ENCODE measurements at places on chromosomes 3 and 15.

DNA sequence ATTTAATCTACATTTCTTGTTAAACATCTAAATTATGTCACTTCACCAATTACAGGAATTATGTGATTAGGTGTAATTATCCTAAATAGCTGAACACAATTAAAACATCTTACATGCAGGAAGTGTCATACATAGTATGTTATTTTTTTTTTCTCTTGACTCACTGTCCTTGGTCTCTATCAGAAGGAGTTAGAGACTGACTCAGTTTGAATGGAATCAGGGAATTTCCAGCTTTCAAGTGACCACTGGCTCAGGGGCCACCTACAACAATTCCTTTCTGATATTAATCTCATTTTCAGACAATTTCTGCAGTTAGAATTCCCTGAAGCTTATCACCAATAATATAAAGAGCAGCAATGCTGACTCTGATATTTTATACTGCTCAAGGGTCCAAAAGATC, 400.7 kb downstream of the ROBO1 start:
- no peak for DNase-seq

DNA sequence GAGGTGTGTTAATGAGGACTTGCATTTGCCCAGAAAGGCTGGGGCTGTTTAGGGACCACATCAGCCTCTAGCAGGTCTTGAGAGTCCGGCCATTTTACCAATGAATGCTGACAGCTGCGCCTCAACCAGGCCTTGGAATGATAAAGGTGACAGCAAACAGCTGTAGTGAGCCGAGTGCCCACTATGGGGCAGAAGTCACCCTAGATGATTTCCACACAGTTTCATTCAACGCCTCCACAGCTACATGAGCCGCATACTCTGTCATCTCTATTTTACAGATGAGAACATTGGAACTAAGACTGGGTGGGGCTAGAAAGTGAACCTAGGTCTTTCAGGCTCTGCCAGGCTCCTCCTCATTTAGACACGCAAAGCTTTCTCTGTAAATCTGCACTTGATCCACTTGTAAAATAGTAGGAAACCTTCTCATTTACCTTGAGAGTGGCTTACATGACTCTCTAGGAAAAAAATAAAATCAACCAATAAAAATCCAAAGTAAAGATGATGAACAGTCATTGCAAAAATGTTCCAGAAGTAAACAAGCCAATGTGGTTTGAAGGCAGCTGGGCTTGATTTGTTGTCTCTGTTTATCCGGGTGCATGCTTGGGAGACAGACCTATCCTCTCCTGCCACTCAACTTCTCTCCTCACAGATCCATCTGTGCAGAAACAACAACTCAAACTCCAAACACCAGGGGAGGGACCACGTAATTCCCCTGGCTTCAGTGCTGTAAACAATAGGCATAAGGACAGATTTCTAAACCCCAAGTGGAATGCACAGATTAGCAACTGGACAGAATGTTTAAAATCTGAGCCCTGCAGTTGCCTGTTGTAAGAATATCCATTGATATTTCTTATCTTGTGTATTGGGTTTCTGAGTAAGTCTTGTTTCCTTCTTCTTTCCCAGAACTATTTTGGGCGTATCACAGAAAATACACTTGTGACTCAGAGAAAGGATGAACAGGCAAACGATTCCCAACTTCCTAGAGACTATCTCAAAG, 31.5 kb upstream of the LDHAL6B start:
- peak; percentile 31 for DNase-seq

GRCh38 chr3:17077606-17078005, 192.9 kb downstream of the PLCL2 start:
- no peak for DNase-seq

GRCh38 chr3:186073641-186074040, 35.2 kb downstream of the ETV5 start:
- DNase-seq: no peak

DNA sequence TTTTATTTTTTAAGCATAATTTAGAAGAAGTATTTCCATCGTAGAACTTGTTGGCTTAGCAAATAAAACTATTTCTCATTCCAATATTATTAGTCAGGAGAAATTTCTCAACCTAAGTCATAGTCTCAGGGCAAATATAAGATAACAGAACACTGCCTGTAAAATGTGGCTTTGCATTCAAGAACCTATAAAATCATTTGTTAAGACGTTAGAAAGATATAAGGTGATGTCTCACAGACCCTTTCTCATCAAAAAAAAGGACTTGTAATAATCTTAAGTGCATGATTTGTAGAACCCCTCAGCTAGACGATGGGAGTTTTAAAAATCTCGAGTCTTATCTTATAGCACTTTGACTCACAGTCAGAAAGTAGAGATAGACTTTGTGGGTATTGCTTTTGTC, 314.7 kb upstream of the CFAP20DC start:
- DNase-seq: no peak

GRCh38 chr3:123733341-123733740, 148.5 kb upstream of the HACD2 start:
- no peak for DNase-seq

- no peak for DNase-seq
Measured at GRCh38 chr15:31384568-31384967, 57.9 kb downstream of the KLF13 start.

DNA sequence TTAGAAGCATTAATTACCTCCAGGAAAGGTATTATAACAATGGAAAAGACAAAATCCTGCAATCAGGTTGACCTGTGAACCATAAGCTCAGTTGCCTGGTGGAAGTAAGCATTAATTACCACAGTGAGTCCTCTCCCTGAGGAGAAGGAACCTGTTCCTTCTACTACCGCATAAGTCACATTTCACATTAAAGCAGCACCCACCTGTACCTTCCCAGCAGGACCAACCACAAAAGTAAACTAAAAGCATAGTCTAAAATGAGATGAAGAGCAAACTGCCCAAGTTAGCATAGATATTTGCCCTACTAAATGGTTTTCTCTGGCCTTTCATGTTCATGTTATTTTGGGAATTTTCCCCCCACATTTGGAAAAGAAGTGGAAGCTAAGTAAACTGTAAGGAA, 78.2 kb downstream of the EFL1 start:
- no peak for DNase-seq

DNA sequence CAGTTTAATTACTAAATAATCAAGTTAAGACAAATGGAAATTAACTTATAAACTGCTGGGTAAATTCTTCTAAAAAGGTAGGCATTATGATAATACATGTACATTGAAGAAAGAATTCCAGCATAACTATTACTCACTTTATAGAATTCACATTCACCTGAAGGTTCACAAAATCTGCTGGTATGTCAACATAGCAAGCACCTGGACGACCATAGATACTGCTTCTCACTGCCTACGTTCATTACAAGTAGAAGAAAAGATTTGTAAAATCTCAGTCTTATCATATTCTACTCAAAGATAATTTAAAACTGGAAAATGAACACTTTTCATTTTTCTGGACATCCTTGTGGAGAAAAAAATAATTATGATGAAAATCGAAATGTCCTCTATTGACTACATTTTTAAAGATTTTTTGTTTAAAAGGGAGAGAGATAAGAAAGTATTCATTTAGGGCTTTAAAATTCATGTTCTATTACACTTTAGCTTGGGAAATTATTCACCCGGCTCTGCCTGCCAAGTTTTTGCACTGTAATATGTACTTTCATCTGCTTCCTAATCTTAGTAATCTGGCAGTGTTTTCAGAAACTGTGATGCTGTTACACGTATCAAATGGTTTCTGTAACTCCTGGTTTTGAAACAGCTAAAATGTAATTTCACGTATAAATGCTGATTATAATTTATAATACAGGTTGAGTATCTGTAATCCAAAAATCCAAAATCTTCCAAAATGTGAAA, 16.1 kb downstream of the HACL1 start:
- no peak for DNase-seq

- DNase-seq: no peak
Measured at GRCh38 chr3:45092132-45093031, 53.8 kb downstream of the CDCP1 start.

GRCh38 chr3:143121241-143122088, 1.9 kb downstream of the CHST2 start:
- DNase-seq: peak; percentile 50

DNA sequence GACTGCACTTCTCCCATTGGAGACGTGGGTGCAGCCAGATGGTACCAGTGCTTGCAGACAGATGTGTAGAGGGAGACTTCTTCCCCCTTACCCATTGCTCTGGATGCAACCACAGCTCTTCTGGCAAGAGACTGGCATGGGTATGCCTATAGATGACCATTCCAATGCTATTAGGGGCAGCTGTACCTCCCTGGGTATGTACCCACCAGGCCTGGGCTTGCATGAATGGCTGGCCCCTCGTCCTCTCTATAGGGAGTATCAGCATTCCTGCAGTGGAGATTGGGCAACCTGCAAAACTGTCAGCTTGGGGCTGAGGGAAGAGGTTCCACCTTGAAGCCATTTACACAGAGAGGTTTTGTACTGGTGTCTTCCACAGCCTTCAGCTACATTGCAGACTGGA, 57.6 kb upstream of the FXR1 start:
- no peak for DNase-seq

DNA sequence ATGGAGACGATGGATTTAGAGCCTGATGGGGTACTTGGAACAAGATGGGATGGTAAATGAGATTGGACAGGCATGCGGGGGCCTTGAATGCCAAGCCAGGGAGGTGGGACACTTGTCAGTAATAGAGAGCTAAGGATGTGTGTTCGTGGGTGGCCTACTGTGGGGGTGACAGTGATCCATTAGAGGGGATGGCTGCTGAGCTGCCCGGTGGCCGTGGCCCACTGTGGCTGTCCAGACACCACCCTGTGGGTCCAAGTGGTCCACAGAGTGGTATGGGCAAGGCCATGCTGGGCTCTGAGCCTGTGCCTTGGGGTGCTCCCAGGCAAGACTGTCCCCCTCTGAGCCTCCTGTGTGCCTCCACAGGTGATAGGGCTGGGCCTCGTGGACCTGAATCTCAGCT, 17.5 kb downstream of the CAND2 start:
- DNase-seq: no peak

- no peak for DNase-seq
Measured at GRCh38 chr15:56996093-56996492, 77.6 kb downstream of the TCF12 start.

DNA sequence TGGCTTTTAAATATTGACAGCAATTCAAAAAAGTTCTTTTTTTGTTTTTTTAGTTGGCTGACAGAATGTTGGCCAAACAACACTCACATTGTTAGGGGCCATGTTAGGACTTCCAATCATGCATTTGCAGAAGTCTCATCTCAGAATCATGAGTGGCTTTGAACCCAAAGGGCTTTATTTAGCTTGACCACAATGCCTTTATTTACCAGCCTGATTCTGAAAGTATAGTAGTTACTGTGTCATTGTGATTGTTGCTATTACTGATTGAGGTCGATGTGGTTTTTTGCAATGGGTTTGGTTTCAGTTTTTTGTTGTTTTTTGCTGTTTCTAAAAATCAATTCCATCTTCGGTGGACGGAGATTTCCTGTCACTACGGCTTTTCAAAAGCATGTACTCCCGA, 7.2 kb downstream of the GLDN start:
- no peak for DNase-seq

- DNase-seq: no peak
Measured at GRCh38 chr15:82064824-82065223, 19.0 kb upstream of the MEX3B start.

- no peak for DNase-seq
Measured at GRCh38 chr3:23038471-23038870, 164.7 kb upstream of the UBE2E2 start.

- DNase-seq: peak; percentile 80
Measured at GRCh38 chr3:27712136-27713077, 9.7 kb downstream of the EOMES start.

DNA sequence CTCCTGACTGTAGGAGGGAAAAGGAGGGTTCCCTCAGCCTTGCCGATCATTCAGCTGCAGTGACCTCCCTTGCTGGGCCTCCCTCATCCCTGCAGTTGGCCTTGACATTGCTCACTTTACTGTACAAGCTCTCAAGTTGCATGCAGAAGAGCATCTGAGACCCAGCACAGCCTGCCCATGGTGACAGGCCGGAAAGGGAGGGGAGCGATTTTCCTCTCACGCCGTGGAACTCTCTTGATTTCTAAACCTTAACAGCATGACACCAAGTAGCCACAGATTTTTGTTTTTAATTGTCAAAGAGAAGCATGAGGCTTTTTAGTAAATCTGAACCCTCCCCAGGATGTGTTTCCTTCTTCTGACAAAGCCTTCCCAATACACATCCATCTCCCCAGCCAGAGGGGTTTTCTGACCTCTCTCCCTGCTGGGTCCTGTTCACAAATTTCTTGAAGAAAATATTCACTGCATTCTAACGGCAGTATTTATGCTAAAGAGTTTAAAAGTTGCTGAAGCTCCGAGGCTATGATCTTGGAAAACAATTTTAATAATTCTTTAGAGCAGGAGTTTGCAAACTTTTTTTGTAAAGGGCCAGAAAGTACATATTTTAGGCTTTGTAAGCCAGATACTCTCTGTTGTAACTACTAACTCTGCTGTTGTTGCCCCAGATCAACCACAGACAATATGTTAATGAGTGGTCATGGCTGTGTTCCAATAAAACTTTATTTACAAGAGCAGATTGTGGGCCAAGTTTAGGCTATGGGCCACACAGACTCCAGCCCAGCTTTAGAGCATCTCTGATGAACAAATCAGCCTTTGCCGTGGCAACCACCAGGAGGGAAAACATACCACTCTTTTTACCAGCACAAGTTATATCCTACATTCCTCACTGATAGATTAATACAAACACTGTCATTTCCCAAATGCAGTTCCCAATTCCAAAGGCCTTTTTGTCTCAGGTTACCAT, 34.8 kb downstream of the LMCD1 start:
- no peak for DNase-seq

DNA sequence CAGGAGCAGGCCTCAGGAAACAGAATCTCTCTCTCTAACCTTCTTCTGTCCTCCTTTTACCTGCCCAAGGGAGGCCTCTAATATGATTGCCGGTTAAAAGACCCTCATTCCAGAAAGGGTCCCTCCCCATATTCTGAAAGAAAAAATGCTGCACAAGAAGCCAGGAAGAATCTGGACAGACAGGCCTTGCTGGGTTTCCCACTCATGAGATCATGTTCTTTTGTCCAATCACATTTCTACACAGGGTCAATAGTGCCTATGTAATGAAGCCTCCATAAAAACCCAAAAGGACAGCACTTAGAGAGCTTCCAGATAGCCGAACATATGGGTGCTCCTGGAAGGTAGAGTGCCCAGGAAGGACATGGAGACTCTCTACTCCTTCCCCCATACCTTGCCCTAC, 146.0 kb downstream of the MYO9A start:
- DNase-seq: no peak

Measured in frontal cortex (tissue), 4 donors.